Breast epithelium (tissue), 4 donors: ENCODE measurements at places on chromosomes 5 and 9.

GRCh38 chr9:118423021-118423420, 718.8 kb downstream of the TLR4 start:
- DNase-seq = no peak

- no peak for DNase-seq
Observed at GRCh38 chr9:91421971-91422757, 1.5 kb downstream of the NFIL3 start.

DNA sequence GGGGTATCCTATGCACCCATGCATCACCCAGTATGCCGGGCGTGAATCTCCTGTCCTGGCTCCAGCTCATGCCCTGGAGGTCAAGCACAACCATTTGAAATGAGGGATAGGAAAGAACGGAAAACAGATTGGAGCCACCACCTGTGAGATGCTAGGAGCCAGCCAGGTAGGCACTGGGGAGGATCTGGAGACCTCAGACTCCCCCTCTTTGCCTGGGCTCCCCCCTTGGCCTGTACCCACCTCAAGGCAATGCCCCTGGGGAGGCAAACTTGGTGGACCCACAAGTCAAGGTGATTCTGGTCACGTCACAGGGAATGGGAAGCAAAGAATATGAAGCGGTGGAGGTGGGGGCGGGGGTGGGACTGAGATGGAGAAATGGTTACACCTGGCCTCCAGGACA, 92.6 kb downstream of the PAX5 start:
- DNase-seq = no peak

GRCh38 chr9:136222906-136223285, 18.0 kb upstream of the LHX3 start:
- no peak for DNase-seq

GRCh38 chr5:121975294-121975693, 13.5 kb downstream of the SRFBP1 start:
- DNase-seq = no peak

GRCh38 chr9:128420651-128421481, at the start of gene CERCAM:
CERCAM (plus strand) TSS chr9:128420857; CDS start chr9:128420878, 21 bp downstream.
- DNase-seq = no peak

- no peak for DNase-seq
Observed at GRCh38 chr5:123578390-123578789, 66.4 kb downstream of the CSNK1G3 start.

DNA sequence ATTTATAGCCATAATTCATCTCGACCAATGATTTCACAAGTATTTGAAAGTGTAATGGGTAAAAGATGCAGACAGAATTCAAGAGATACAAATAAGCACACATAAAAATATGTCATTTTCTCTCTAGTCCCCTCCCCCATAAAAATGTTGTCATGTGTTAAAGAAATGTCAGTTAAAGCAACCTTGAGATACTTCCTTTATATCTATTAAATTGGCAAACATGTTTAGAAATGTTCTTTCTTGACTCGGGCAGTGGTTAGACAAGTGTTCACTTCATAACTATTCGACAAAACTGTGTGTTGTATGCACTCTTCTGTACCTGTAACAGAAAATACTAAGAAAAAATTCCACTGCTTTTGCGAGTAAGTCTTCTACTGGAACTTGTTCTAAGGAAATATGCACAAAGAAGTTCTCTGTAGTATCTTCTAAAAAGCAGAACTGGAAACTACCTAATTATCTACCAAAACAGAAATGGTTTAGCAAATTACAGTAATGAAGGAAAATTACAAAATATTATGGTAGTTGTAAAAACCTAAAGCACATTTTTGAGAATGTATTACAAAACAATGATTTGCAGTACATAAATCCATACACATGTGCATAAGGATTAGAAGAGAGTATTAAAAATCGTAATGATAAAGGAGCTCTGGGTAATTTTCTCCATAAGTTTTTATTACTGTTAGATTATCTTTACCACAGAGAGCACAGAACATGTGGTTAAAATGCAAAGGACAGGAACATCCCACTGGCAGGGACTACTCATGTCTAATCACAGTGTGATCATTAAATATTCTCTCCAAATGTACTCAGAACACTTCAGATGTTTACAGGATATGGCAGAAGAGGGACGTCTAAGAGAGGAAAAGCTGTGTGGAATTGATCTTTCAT, 35.9 kb downstream of the FBXW2 start:
- DNase-seq = no peak

- DNase-seq = no peak
Observed at GRCh38 chr9:84435902-84436301, 95.3 kb upstream of the SLC28A3 start.

GRCh38 chr5:154284433-154284832, 93.9 kb downstream of the GALNT10 start:
- no peak for DNase-seq

DNA sequence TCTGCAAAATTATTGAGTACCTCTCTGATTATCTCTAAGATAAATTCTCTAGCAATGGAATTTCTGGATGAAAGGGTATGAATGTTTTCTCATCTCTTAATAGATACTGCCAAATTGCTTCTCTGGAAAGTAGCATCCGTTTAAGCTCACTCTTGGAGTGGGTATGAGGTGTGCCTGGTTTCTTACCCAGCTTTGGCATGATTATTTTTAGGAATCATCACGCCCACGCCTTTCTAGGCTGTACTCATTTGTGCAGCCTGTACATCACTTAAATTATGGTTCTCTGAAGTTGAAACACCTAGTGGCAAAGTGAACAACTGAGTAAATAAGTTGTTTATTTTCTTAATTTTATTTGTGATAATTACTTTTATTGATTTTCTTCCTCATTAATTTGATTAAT, 156.5 kb upstream of the IL12B start:
- DNase-seq = no peak

GRCh38 chr5:73126381-73126780, 6.0 kb downstream of the TMEM171 start:
- DNase-seq = no peak

GRCh38 chr5:67038817-67039603, 157.6 kb downstream of the CD180 start:
- DNase-seq = no peak

GRCh38 chr5:179244044-179244443, 101.2 kb downstream of the ADAMTS2 start:
- DNase-seq = no peak

DNA sequence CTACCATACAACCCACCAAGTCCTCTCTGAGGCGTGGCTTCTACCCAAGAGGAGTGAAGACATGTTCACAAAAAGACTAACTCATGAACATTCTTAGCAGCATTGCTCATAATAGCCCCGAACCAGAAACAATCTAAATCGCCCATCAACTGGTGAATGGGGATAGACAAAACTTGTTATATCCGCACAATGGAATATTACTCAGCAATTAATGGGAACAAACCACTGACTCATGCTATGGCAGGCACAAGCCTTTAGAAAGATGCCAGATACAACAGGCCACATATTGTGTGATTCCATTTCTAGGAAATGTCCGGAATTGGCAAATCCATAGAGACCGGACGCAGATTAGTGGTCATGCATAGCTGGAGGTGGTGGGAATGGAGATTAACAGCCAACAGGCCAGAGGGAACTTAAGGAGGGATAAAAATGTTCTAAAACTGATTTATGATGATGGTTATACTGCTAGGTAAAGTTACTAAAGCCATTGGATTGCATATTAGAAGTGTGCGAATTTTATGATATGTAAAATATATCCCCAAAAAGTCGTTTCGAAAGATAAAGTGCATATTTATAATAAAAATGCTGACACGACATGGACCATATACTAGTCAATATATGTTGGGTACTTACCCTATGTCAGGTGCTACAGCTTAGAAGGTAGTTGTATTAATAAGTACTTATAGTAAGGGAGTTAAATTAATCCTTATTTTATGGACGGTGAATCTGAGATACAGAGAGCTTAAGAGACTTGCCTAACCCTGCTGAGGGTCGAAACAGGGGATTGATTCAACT, 55.4 kb downstream of the LHX2 start:
- no peak for DNase-seq
